ENCODE measurements at places on chromosomes 4 and X.

DNA sequence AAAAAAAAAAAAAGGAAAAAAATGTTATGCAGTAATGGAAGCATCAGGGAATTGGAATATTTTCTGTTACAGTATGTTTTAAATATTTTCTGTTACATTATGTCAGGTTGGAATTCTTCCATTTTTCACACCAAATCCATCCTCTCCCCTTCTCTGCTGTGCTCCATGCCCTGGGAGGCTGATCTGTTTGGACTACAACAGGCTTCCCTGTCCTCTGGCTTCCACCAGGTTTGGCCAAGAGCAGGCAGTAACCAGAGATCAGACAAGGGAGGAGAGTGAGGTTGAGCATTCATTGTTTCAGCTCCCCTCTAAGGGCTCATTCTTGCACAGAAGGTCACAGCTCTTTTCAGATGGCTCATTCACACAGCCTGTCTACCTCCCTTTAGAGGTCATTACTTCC, 11.7 kb upstream of the TMEM184C start:
- DNase-seq: no peak

DNA sequence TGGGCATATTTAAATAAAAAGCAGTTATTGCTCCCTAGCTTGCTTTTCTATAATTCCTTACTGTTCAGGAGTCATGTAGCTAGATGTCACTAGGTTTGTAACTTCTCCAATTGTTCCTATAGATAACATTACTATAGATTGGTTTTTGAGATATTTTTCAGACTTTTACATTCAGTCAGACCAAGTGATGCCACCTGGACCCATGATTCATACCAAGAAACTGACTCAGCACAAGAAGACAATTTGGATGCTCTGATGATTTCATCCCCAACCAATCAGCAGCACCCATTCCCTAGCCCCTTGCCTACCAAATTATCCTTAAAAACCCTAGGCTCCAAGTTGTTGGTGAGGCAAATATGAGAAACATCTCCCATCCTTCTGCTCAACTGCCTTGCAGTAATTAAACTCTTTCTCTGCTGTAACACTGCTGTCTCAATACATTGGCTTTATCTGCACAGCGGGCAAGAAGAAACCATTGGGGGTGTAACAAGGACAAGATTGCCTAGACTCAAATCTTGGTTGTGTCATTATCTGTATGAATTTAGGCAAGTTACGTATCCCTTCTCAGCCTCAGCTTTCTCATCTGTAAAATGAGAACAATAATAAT, 11.8 kb upstream of the NEIL3 start:
- no peak for DNase-seq

DNA sequence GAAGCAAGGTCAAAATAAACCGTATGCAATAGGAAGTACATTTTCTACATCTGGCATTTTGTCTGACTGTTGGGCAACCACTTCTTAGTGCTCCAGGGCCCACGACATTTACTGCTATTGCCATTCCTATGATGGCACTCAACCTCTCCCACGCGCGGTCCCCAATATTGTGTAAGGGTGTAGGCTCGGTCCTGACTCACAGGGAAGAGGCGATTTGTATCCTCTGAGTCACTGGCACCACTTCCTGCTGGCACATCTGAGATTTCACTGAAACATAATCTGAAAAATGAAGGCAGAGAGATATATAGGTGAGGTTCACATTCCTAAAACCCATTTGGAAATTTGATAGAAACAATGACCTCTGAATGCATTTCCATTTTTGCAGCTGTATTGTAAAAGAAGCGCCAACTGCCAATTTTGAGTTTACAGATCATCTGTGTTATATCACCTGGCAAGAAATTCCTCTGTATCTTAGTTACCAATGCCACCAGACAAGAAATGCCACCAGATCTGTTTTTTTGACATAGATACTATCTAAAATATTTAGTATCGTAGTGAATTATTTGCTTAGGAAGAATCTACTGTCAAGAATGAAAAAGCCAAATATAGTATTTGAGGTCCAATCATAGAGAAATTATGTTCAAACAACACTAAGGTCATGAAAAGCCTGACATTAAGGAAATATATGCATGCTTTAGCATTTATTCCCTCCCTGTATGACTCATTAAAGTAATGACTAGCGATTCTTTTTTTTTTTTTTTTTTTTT, 9.8 kb downstream of the EREG start:
- DNase-seq: no peak

- DNase-seq: no peak
Measured at GRCh38 chrX:94854251-94854650, 1180.2 kb downstream of the FAM133A start.

DNA sequence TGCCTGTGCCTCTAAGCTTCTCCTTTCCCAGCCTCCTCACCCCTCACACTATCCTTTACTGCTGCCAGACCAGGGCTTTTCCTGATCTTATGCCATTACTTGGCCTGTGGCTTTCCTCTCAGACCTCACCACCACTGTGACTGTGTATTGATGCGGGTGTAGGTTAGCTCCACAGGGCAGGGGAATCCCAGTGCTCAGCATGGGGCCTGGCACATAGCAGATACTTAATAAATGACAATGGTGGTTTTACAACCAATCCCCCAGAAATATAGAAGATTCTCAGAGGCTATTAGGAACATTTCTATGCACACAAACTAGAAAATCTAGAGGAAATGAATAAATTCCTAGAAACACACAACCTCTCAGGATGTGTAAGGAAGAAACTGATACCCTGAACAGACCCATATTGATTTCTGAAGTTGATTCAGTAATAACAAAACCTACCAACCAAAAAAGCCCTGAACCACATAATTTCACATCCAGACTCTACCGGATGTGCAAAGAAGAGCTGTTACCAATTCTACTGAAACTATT, 129.6 kb upstream of the QRFPR start:
- no peak for DNase-seq

GRCh38 chr4:175457956-175458355, 354.1 kb downstream of the GPM6A start:
- no peak for DNase-seq

DNA sequence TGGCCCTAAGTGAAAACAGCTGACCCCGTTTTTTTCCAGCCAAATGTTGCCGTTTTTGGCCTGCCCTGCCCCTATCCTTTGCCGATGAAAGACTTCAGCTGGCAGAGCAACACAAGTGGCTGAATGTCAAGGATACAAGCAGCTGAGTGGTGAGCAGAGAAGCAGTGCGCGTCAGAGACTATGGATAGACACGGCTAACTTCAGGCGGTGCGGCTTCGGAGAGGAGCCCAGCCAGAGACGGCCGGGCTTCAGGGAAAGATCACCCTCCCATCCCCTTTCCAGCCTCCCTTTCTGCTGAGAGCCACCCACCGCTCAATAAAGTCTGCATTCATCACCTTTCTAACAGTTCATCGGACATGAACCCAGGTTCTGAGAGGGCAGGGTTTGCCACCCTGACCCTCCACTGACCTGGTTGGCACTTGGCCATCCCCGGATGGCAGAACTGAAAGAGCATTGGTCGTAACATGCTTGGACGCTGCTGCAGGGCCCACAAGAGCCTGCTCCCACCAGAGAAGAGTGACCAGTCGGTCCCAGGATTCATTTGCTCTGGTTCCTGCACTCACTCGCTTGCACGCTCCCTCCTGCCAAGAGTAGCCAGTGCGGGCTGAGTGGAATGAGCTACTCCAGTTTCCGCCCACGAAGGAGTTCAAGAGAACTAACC, 125.8 kb downstream of the PPEF1 start:
- no peak for DNase-seq

- no peak for DNase-seq
Measured at GRCh38 chrX:9519546-9520216, 54.8 kb downstream of the TBL1X start.

- no peak for DNase-seq
Measured at GRCh38 chr4:74394476-74395136, 29.7 kb downstream of the EREG start.

GRCh38 chr4:77185686-77186085, 28.7 kb downstream of the CCNG2 start:
- no peak for DNase-seq

- DNase-seq: no peak
Measured at GRCh38 chrX:108439961-108440696, 491 bp downstream of the COL4A5 start.

DNA sequence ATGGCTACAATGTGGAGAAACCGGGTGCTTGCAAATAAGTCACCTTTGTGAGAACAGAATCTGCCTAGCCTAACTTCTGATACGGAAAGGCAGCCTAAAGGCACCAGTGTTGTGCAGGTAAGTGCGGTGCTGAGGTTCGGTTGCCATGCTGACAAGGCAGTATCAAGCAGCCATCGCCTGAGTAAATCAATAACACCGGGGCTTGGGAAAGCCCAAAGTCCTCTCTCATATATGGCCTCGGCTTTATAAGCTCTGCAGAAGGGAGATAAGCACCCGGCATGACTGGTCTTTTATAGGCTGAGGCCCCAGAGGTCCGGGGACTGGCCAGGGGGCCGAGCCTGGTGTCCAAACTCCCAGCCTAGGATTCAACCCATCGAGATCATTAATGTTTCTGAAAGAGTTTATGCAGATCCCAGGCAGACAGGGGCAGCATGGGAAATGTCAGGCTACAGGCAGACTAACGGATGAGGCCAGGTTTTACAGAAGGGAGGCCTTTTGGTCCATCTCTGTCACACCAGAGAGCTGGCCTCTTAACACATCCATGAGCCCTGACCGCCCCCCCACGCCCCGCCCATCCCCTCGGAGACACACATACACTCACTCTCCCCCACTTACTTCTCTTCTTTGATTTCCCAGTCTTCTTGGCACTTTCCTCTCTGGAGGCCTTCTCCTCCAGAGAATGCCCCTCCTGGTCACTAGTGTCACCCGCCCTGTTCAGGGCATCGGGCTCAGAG, 38.5 kb downstream of the ELF4 start:
- no peak for DNase-seq

DNA sequence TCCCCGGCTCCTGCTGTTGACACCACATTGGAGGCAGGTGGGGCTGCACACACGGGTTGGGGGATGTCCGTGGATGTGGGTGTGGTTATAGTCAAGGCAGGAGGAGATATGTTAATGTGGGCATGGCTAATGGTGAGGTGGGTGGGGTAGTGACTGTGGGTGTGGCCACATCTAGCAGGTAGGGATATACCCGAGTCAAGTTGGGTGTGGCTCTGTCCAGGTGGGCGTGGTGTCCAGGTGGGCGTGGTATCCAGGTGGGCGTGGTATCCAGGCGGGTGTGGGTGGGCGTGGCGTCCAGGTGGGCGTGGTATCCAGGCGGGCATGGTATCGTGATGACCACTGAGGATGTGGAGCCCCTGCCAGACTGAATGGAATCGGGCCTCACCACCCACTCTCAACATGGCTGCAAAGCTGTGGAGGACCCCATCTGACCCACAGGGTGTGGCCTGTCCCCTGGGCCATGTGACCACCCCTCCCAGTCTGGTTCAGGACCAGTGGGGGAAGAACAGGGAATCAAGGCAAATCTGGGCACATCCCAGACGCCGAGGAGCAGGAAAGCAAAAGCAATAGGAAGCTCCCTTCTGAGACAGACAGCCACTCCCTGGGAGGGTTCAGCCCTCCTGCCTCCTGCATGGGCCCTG, 21.0 kb downstream of the MAN2B2 start:
- DNase-seq: no peak

DNA sequence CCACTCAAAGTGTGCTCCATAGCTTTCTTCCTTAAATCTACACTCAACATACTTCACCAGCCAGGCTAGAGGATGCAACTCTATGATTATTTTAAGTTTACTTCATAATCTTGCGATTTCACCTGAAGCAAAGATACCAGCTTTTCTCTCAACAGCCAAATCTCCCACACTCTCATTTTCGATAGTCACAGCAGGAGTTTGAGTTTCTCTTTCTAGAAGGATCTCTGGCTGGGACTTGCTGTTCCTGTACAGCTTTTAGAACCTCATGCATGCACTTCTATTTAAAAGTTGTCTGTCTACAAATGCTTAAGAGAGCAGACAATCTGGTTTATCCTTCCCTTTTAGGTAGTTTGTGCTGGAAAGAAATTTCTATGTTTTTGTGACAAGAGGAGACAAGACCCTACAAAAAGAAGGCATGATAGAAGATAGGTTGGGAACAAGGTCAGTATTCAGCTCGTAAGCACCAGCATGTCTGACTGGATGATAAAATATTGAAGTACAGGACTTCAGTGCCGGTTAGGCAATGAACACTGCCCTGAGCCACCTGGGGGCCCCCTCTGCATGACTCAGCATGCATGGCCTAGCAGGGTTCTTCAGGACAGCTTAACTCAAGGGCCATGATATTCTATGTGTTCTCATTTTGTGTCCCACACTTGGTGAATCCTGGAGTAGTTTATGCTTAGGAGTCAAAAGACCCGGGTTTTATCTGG, 65.6 kb downstream of the ATXN3L start:
- DNase-seq: no peak

DNA sequence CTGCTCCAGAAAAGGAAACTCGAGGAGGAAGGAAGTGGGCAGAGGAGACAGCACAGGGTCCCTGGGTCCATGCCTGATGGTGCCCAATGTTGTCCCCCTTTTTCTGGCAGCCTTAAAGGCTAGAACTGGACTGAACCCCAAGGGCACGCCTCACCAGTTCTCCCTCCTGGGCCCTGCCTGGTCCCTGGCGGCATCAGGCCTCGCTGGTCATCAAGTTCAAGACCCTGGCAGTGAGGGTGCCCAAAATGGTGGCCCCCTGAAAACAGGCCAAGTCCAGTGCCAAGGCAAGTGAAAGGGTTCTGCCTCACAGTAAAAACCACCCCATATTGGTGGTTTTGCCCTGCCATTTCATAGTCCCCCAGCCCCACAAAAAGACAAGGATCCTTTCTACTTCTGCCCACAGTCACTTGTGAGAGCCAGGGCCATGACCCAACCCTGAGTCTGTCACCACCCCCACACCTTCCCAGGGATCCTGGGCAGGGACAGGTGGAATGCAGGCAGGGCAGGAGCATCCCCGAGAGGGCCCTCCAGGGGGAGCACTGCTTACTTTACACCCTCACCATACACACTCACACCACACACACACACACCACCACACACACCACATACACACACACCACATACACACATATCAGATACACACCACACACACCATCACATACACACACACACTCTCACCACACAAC, 107.6 kb downstream of the DCTD start:
- DNase-seq: no peak
